ENCODE measurements at places on chromosomes 5 and 9.
A peak's percentile ranks its signal among the peaks of the same experiment; 100 is the strongest.

GRCh38 chr5:78288246-78288645 is 6.3 kb downstream of the AP3B1 start:
- no peak for DNase-seq

DNA sequence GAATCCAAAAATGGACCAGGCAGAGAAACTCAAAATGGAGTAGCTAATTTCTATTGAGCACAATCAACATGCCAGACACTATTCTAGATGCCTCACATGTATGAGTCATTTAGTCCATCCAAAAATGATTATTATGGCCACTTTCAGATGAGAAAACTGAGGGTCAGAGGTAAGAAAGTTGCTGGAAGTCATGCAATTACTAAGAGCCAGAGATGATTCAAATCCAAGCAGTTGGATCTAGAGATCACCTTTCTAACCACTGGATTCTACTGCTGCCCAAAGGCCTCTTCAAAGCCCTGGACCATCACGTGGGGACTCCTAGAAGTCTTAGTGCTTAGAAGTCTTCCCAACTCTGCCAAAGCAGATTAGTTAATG is 51.8 kb upstream of the HMHB1 start:
- DNase-seq, result no peak

- no peak for DNase-seq
Observed at GRCh38 chr9:127925959-127926905, 4.3 kb downstream of the PIP5KL1 start.

DNA sequence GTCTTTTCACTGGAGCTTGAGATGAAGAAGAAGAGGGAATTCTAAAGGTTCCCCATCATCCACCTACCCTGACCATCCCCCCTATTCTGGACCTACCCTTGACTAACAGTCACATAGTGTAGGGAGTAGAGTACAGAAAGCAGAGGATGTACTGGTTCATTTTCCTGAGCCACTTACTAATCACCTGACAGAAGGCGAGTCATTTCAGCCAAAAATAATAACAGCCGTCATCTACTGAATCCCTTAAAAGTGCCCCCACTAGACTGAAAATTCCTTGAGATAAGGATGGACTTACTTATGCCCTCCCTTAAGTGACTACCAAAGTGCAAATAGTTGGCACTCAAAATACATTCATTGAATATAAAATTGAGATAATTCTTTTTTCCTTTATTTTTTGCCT is 112.2 kb downstream of the FOXD1 start:
- DNase-seq, result peak; percentile 37

GRCh38 chr5:179308563-179309382 is 36.5 kb downstream of the ADAMTS2 start:
- no peak for DNase-seq

- no peak for DNase-seq
Observed at GRCh38 chr5:147892696-147893296, 13.5 kb downstream of the C5orf46 start.

DNA sequence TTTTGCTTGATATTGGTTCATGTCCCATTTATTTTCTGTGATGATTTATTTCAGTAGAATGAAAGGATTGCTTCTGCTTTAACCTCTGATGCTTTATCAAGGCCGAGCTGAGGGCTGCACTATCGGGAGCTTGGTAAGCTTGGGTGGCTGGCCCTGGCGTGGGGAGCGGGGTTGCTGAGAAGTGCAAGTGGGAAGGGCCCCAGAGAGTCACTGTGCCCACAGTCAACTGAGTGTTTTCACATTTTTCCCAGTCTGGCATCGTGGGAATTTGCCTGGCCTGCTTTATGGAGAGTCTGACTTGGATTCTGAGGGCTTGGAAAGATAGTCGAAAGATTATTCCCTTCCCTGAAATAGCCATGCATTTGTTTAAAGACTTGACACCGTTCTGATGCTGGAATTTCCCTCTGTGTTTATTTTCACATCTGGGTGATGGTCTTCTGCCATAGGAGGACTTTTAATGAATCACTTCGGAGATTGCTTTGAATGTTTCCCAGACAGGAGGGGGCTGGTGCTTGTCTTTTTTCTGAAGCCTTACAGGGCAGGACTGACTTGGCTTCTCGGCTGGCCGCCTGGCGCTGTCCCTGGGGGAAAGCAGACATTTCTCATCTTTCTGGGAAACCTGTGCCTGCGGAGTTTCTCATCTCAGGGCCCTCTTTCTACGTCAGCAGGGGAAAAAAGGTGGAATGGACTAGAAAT is 139.0 kb downstream of the BOD1 start:
- no peak for DNase-seq

DNA sequence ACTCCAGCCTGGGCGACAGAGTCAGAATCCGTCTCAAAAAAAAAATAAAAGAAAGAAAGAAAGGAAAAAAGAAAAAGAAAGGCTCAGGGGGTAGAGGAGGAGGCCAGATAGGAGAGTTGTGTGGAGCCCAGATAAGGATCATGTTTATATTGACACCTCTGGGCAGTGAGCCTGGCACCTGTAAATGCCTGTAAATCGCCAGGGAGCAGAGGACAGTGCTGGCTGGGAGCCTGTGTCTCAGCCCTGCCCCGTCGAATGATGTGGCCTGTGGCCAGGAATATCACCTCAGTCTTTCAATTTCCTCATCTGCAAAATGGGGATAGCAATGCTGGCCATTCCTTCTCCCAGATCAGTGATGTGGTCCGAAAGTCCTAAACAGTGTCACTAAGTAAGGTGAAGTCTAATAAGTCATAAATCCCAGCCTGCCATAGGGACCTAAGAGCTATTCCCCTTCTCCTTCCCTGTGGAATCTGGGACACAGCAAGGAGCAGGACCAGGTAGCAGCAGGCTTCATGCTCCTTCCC is 10.3 kb upstream of the ABO start:
- DNase-seq, result no peak

DNA sequence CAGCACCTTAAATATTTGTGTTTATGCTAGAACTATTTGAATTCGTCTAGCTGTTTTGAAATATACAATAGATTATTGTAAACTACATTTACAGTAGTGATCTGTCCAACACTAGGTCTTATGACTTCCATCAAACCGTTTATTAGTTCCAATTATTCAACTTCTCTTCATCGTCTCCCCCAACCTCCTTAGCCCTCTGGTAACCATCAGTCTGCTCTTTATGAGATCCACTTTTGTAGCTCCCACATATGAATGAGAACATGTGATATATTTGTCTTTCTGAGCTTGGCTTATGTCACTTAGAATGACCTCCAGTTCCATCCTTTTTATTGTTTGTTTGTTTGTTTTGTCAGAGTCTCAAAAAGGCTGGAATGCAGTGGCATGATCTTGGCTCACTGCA is 11.8 kb downstream of the DMXL1 start:
- DNase-seq, result no peak

DNA sequence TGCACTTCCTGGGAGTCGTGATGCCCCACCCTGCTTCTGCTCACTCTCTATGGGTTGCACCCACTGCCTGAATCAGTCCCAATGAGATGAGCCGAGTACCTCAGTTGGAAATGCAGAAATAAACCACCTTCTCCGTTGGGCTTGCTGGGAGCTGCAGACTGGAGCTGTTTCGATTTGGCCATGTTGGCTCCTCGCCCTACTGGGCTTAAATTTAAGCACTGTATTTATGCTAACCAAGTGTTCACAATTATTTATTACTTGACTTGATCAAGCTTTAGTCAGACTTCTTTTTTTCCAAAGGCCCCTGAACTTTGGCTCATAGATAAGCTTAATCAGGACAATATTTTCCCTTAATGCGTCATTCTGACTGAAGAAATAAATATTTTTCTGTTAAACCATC is 1072.4 kb upstream of the CDH9 start:
- peak; percentile 48 for DNase-seq

DNA sequence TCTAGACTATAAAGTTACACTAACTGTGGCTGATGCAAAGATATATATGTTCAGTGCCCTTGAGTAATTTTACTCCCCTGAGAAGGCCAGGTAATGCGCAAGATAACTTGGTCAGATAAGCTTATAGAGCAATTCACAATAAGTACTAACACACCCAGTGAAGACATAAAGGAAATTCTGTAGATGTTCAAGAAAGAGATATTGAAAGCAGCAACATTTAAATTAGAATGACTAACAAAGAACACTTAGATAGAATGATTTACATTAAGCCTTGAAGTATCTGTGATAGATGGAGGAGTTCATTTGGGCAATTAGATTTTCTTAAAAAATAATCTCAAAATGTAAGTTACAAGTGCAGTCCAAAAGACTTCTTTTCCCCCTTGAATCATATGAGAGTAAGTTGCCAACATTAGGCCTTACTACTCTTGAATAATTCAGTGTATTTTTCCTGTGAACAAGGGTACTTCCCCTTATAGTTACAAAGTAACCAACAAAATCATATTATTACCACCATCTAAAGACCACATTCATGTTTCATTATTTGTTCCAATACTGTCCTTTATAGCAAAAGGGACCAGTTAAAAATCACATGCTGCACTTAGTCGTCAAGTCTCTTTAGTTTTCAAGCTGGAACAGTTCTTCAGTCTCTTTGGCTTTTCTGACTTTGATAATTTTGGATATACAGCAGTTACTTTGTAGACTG is 44.4 kb upstream of the ELOVL7 start:
- DNase-seq, result no peak

GRCh38 chr5:16536246-16536645 is 70.6 kb upstream of the ZNF622 start:
- DNase-seq, result peak; percentile 83

DNA sequence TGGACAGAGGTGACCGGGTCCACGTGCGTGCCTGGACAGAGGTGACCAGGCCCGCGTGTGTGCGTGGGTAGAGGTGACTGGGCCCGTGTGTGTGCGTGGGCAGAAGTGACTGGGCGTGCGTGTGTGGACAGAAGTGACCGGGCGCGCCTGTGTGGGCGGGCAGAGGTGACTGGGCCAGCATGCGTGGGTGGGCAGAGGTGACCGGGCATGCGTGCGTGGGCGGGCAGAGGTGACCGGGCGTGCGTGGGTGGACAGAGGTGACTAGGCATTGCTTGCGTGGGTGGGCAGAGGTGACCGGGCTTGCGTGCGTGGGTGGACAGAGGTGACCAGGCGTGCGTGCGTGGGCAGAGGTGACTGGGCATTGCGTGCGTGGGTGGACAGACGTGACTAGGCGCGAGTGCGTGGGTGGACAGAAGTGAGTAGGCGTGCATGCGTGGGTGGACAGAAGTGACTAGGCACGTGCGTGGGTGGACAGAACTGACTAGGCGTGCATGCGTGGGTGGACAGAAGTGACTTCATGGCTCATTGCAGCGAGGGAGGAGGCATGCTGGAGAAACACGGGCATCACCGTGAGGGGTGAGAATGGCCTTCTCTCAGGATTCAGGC is 254.1 kb upstream of the IRX4 start:
- DNase-seq, result no peak

Measured in HCEC 1CT (cell line).